ENCODE measurements at places on chromosomes 7 and 10.

- H3K27me3 ChIP-seq = peaks cover 34% of the 10 kb centered on the region
- H3K4me1 ChIP-seq = peaks cover 2% of the 10 kb centered on the region
- no peaks in the 10 kb centered on the region for H3K36me3 ChIP-seq
- H3K4me3 ChIP-seq = no peak overlapping the region
- peak; percentile 12 for DNase-seq
- no peak overlapping the region for H3K27ac ChIP-seq
These were observed 6.5 kb downstream of the INHBA start for GRCh38 chr7:41696323-41696916.

GRCh38 chr7:27082171-27082570, 13.6 kb downstream of the HOXA1 start:
- H3K27me3 ChIP-seq = peaks cover 23% of the 10 kb centered on the region
- H3K4me1 ChIP-seq = peaks cover 7% of the 10 kb centered on the region
- no peak for DNase-seq
- no peak overlapping the region for H3K27ac ChIP-seq
- H3K36me3 ChIP-seq = no peaks in the 10 kb centered on the region

DNA sequence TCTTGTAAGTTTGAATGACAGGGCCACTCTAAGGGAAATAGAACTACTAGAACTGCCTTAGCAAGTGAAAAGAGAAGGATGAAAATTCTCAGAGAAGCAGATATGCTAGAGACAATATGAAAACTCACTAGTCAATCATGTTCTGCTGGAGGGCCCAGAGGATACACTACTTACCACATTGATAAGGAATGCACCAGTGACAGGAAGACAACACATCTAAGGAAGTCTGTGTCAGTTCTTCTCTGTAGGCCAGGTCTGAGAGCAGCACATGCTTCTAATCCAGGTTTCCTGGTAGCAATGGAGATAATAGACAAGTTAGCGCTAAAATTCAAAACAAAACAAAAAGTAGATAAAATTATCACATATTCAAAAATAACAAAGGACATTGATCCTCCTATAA, 235.2 kb upstream of the AKR1E2 start:
- no peaks in the 10 kb centered on the region for H3K4me1 ChIP-seq
- no peaks in the 10 kb centered on the region for H3K27me3 ChIP-seq
- H3K36me3 ChIP-seq = no peaks in the 10 kb centered on the region
- no peak overlapping the region for H3K4me3 ChIP-seq
- H3K27ac ChIP-seq = no peak overlapping the region
- DNase-seq = no peak

DNA sequence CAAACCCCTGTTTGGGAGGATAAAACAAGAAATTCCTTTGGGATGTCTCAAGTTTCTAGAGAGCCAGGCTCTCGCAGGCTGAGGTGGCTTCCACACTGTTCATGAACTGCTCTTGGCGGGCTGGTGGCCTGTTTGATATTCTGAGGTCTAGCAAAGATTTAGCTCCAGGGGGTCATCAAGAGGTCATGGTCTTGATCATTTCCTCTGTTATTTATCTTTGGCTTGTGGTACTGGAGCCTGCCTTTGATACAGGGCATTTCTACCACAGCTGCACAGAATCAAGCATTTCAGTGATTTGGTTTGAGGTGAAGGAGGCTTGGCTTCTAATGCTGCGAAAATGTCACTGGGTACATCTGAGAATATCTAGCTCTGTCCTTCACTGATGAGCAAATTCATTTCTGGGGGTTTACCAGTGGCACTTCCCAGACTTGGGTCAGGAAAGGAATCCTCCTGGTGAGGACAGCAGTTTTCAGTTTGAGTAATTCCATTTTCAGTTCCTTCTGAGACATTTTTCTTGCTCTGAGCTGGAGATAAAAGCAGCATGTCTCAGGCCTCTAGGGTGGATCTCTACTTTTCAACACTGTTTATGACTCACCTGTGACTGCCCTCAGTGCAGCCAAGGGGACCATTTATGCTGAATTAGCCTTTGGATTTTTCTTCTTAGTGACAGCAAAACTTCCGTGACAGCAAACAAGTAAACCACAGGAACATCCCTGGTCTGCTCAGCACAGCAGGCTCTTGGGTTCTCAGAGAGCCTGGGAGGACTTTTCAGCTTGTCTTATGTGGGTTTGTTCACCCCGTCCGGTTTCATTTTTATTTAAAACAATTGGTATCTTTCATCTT, 312.0 kb downstream of the RNLS start:
- peak; percentile 76 for DNase-seq
- H3K27ac ChIP-seq = peak overlapping the region; percentile 86
- peaks cover 8% of the 10 kb centered on the region for H3K36me3 ChIP-seq
- H3K4me1 ChIP-seq = peaks cover 54% of the 10 kb centered on the region

DNA sequence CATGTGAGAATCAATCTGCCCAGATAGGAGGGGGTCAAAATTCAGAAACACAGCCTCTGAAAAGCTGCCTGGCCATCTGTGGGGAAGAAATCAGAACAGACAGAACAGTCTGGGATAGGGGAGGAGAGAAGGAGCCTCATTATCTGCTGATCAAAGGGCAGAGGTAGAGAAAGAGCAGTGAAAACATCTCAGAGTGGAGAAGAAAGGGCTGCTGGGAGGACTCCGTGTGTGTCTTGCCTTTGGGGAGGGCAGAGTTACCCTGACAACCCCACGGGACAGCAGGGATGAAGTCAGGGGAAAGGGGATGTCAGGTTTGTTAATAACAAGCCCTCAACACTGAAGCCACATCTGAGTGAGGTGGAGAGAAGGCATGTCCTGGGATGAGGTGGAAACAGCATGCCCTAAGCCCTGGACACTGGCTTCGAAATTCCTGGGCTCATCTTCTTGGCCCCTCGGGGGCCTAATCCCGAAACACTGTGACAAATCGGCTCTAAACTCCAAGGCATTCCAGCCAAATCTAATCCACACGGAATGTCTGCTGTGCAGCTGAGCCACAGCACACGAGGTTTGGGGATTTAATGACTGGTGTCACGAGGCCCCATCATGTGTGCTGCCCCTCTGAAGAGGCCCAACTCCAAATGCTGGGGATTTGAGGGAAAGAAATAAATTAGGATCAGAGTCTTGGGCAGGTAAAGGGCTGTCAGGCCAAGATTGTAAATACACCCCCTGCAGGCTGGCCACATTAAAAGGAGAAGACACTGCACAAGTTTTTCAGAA, 82.8 kb upstream of the FGFR2 start:
- H3K4me3 ChIP-seq = no peak overlapping the region
- H3K4me1 ChIP-seq = no peaks in the 10 kb centered on the region
- no peak for DNase-seq
- no peaks in the 10 kb centered on the region for H3K27me3 ChIP-seq
- H3K36me3 ChIP-seq = no peaks in the 10 kb centered on the region

Data from activated CD4-positive, alpha-beta T cell treated with anti-CD3 and anti-CD28 coated beads, Interleukin-2, amount 10 ng/mL, durations not matched to agents 7 days and 5 days (primary cell).